ENCODE measurements at places on chromosomes 11 and 22. TPM values are rescaled to one million over a fixed set of nuclear protein-coding genes. Genes with fewer than 3 reads are reported as not detected.
A peak's percentile ranks its signal among the peaks of the same experiment; 100 is the strongest.

Gene NPAS4
- not detected for total RNA-seq

DNA sequence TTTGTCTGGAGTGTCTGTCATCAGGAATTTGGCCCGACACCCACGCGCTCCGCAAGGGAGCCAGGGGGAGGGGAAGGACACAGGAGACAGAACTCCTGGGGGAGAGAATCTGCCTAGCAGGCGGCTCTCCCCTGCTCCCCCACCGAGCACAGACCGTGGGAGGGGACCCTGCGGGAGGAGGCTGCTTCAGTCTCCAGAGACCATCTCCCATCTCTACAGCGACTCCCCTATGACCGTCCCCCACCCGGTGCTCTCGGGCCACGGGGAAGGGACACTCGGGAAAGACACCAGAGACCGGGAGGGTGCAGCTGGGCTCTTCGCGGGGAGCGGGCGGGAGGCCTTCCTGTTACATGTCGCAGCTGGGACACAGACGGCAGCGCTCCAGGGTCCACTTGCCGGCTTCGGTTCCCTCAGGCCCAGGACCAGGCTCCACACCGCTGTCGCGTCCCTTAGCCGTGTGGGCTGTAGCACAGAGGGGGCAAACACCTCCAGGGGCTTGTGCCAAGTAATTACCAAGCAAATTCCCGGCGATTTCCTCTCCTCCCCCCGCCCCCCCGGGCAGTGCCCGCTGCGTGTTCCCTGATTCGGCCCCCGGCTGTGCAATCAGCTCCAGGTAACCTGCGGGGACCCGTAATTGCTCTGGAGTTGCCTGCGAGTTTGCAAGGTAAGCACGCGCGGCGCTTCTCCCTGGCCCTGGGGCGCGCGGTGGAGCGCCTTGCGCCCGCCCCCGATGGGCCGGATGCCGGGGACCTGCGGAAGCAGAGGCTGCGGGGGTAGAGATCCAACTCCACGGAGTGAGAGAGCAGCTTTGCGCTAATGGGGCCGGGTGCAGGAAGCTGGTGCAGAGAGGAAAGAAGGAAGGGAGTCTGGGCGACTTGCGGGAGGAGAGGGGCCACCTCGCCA, 155.1 kb upstream of the CADM1 start:
- H3K4me3 ChIP-seq = no peak overlapping the region
- H3K27me3 ChIP-seq = no peaks in the 10 kb centered on the region

- H3K27me3 ChIP-seq = no peaks in the 10 kb centered on the region
- peak; percentile 71 for DNase-seq
- H3K4me3 ChIP-seq = no peak overlapping the region
- H3K27ac ChIP-seq = peak overlapping the region; percentile 0
- peaks cover 93% of the 10 kb centered on the region for H3K36me3 ChIP-seq
Measured at GRCh38 chr11:93729129-93729616, 12.1 kb downstream of the TAF1D start.

DNA sequence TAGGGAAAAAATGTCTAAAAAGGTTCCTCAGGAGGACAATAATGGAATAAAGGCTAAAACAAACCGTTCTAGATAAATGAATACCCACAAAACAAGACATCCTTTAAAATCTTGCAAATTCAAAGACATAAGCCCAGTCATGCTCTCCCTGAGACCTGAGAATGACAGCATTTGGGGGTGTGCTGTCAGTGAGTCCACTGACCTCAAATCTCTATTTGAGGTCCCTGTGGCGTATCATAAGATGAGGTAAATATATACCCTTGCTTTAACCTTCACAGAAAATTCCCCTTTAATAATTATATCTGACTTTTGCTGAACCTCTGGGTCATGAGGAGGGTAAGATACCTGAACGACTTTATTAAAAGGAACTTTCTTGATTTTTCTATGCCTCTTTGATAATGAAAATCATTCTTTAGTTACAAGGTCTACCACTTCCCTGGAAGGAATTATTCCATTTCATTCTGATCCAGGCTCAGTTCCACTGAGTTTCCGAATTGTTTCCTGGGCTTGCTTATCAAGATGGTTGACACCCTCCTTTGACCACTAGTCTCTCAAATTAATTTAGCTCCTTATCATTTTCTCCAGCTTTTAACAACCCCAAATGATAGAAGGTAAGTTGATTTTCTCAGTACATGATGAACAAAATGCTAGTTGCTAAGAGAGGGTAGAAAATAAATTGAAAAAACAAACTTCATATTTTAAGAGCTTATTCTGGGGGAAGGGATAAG, 53.8 kb upstream of the CHRM4 start:
- H3K4me1 ChIP-seq = peaks cover 45% of the 10 kb centered on the region
- H3K4me3 ChIP-seq = no peak overlapping the region
- H3K27me3 ChIP-seq = no peaks in the 10 kb centered on the region
- no peaks in the 10 kb centered on the region for H3K36me3 ChIP-seq

GRCh38 chr22:37739035-37739434, 42.2 kb downstream of the TRIOBP start:
- H3K36me3 ChIP-seq = no peaks in the 10 kb centered on the region
- H3K4me1 ChIP-seq = no peaks in the 10 kb centered on the region
- no peaks in the 10 kb centered on the region for H3K27me3 ChIP-seq

- peaks cover 6% of the 10 kb centered on the region for H3K4me1 ChIP-seq
- H3K36me3 ChIP-seq = no peaks in the 10 kb centered on the region
- H3K27me3 ChIP-seq = no peaks in the 10 kb centered on the region
- no peak overlapping the region for H3K4me3 ChIP-seq
- no peak overlapping the region for H3K27ac ChIP-seq
Measured at GRCh38 chr22:31155422-31155821, 4.6 kb upstream of the RNF185 start.

DNA sequence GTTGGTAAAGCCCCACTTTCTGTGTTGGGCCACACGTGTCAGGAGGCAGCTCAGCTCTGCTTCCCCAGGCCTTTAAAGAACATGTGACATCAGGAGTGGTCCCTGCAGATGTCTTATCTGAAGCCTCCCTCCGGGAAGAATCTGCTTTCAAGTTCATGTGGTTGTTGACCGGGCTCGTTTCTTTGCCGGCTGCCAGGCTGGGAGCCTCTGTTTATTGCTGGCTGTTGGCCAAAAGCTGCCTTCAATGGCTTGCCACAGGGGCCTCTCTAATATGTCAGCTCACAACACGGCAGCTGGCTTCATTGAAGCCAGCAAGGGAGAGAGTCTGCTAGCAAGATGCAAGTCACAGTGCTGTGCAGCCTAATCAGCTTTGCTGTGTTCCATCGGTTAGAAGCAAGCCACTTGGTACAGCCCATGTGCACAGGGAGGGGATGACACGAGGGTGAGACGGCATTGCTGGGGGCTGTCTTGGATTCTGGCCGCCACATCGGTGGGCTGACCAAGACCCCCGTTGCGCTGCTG, 14.6 kb downstream of the MRGPRF start:
- no peaks in the 10 kb centered on the region for H3K4me1 ChIP-seq
- no peak overlapping the region for H3K27ac ChIP-seq
- H3K4me3 ChIP-seq = no peak overlapping the region
- no peaks in the 10 kb centered on the region for H3K27me3 ChIP-seq
- H3K36me3 ChIP-seq = no peaks in the 10 kb centered on the region

DNA sequence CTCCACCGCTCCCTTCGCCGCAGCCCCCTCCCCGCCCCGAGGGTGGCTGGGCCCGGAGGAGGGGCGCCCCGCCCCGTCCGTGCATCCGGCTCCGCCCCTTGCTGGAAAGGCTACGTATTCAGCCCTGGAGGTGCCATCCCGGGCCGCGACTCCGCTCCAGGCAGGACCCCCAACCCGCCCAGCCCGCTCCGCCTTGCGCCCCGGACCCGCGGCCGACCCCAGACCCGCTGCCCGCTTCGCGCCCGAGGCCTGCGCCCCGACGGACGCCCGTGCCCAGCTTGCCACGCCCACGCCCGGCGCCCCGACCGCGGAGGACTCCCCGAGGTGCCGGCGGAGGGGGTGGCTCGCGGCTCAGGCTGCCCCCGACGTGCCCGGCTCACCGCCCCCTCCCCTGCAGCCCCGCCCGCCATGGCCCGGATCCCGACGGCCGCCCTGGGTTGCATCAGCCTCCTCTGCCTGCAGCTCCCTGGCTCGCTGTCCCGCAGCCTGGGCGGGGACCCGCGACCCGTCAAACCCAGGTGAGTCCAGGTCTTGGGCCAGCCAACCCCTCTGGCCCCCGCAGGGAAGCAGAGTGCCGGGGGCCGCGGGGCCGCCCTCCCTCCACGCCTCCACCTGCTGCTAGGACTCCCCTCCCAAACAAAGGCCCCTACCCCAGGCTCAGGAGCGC, at the start of gene ADM2:
ADM2 (plus strand) TSS at position 104 of the 667 bp plus-strand sequence; CDS start at position 409, 305 bp downstream.
- no peaks in the 10 kb centered on the region for H3K27me3 ChIP-seq
- no peak within 1 kb of the TSS for H3K4me3 ChIP-seq
- DNase-seq = no peak
- H3K27ac ChIP-seq = no peak within 1 kb of the TSS
- no peaks in the 10 kb centered on the region for H3K36me3 ChIP-seq
- H3K4me1 ChIP-seq = peaks cover 11% of the 10 kb centered on the region

DNA sequence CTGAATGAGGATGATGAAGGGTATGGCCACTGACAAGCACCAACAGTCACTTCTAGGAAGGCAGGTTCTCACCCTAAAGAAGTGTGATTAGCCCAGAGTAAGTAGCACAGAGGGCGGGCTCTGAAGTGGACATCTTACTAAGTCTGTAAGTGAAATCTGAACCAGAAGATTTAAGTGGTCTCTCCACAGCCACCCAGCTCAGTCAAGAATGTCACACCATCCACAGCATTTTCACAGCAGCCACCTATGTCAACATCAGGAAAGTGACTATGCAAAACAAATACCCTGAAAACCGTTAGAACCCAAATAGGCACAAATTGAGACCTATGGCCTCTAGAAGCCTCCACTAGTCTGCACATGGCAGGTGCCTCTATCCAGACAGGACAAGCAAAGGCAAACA, 23.0 kb upstream of the STK33 start:
- H3K4me1 ChIP-seq = no peaks in the 10 kb centered on the region
- no peak overlapping the region for H3K27ac ChIP-seq
- H3K4me3 ChIP-seq = no peak overlapping the region
- DNase-seq = no peak
- H3K27me3 ChIP-seq = no peaks in the 10 kb centered on the region
- no peaks in the 10 kb centered on the region for H3K36me3 ChIP-seq

DNA sequence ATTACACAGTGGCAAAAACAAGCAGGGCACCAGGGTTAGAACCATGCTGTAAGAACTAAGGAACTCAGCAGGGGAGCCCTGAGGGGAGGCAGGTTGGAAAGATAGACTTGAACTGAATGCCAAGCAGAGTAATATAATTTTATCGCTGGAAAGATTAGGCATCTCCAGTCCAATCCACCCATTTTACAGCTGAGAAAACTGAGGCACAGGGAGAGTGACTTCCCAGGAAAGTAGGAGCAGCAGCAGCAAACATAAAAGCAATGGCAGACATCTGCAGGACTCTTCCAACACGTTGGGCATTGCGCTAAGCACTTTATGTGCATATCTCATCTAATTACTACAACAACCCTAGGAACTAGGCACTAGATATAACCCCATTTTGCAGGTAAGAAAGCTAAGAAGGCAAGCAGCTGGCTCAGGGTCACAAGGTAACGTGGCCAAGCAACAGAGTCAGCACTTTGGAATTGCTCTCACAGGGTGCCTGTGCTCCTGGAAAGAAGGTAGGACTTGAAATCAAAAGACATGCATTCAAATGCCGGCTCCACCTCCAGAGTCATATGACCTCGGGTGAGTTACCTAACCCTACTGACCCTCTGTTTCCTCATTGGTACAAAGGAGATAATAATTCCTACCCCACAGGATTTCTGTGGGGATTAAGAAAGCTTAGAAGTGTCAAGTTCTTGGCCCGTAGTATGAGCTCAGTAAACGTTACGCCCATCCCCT, 215.3 kb downstream of the BARX2 start:
- H3K27ac ChIP-seq = no peak overlapping the region
- no peak for DNase-seq
- H3K27me3 ChIP-seq = no peaks in the 10 kb centered on the region
- H3K4me1 ChIP-seq = no peaks in the 10 kb centered on the region
- H3K36me3 ChIP-seq = no peaks in the 10 kb centered on the region

Data from Karpas-422 (cell line).